ENCODE measurements at places on chromosomes 7 and 10. TPM values are rescaled to one million over a fixed set of nuclear protein-coding genes. Genes with fewer than 3 reads are reported as not detected.

- DNase-seq, result no peak
Observed at GRCh38 chr10:88555190-88555908, 27.8 kb downstream of the RNLS start.

DNA sequence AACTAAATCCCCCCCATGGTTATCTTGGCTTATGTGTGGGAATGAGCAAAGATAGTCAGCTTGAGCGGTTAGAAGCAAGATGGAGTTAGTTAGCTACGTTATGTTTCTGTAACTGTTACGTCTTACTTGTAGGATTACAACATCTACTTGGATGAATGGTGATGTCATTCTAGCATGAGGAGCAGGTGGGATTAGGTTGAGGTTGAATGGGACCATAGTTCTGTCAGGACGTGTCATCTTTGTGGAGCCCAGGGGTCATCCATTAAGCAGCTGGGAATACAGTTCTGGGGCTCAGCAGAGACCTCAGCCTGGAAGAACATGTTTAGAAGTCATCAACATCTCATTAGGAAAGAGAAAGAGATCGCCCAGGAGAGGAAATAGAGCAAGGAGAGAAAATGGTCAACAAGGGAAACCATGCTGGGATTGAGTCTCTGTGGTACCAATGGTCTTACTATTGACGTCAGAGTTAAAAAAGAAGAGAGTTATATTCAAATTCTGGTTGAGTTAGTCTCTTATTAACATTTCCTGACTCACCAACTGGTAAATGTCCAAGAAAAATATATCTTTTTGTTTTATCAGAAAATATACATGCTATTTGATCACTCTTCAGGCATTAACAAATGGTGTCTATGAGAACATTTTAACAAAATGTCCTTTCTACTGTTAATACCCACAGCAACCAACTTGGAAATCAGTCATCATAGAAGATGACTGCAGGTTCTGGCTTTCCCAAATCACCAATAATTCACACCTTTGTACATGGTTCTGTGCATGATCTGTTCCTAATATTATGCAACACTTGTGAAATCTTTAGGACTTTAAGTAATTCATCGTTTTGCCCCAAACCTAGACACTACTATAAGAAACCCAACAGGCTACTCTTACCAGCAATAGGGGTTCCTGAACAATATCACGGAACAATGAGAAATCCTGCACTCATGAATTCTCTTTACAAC, 96.9 kb downstream of the KIAA1217 start:
- DNase-seq, result no peak

- no peak for DNase-seq
Observed at GRCh38 chr7:113797420-113798010, 121.3 kb downstream of the PPP1R3A start.

DNA sequence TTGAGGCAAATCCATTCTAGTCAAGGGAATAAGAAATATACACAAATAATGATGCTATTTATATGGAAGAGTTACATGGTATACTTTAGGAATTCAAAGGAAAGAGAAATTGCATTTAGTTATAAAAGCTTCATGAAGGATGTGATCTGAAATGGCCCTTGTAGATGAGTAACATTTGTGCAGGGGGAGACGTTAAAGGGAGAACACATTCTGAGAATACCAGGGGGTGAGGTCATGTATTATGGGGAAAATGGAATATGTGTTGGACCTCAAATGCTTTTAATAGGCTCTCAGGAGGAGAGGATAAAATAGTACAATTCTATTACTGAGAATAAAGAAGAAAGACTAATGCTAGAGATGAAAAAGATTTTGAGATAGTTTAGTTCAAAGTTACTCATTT, 122.5 kb upstream of the NOBOX start:
- DNase-seq, result no peak

DNA sequence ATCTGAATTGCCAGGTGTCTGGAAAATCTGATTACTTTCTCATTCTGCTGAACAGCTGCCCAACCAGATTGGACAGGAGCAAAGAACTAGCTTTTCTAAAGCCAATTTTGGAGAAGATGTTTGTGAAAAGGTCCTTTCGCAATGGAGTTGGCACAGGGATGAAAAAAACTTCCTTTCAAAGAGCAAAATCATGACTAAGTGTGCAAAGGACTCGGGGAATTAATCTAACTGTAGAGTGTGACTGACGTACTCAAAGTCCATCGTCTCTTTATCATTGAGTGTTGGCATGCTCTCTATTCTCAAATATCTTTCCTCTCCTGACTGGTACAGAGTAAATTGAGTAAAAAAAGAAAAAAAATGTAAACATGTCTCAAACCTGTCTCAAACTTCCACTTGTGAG, 3.3 kb downstream of the NPS start:
- no peak for DNase-seq

DNA sequence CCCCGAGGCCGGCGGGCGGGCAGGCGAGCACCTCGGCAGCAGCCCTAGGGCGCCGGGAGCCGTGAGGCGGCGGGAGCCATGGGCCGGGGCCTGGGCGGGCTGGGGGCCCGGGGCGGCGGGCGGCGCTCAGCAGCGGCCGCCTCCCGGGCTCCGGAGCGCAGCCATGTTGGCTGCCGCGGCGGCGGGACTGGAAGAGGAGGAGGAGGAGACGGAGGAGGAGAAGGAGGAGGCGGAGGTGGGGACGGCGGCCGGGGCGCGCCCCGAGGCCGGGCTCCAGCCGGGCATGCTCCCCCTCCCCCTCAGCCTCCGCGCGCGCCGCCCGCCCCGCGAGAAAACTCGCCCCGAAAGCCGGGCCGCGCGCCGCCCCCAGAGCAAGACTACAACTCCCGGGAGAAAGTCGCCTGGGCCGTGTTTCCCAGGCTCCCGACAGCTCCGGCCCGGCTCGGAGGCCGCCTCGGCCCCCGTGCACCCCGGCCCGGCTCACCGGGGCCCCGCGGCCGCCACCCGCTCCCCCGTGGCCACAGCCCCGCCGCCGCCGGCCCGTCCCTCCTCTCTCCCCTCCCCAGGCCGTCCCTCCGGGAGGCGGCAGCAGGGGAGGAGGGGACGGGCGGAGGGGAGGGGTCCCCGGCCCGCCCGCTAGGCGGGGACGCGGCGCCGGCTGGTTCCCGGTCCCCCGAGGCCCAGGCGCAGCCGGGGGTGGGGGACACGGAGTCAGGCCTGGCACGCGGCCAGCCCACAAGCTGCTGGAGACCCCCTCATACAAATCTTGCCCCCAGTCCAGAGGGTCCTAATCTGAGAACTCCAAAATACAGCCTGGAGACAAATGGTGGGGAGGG, at the start of gene DLG5:
TSS of gene DLG5 (minus strand) at position 190 of the 836 bp plus-strand sequence. CDS start 235 bp downstream, outside the sequence.
- no peak for DNase-seq

DNA sequence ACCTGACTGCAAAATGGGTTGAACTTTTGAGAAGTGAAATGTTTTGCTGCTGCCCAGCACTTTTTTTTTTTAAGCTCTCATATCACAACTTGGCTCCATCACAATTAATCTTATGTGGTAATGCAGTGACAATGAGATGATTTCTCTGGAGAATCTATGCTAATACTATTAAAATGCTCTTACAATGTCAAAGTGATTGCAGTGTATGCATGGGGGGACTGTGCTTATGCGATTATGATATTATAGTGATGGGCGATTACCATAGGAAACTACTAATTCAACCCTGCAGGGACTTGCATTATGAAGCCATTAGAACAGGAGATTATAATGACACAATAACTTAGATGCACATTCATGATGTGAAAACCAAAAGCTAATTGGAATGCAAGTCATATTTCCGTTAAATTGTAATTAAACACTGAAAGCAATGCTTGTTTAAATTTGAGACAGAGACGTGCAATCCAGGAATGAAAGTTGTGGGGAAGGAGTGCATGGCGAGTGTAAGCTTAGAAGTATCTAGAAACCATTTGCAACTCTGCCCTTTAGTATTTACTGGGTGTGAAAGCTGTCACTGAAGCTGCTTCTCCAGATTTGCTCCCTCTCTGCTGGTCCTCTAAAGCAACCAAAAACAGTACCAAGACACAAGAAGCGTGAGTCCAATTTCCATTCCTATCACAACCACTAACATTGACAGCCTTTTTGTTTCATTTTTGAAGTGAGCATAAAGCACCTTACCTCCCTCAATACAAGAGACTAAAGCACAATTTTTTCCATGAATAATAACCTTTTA, 21.6 kb downstream of the PTER start:
- no peak for DNase-seq

- DNase-seq, result no peak
Observed at GRCh38 chr10:34814913-34815184, 247 bp downstream of the PARD3 start.

GRCh38 chr7:5567790-5568189, 144.2 kb upstream of the TNRC18 start:
- DNase-seq, result no peak

DNA sequence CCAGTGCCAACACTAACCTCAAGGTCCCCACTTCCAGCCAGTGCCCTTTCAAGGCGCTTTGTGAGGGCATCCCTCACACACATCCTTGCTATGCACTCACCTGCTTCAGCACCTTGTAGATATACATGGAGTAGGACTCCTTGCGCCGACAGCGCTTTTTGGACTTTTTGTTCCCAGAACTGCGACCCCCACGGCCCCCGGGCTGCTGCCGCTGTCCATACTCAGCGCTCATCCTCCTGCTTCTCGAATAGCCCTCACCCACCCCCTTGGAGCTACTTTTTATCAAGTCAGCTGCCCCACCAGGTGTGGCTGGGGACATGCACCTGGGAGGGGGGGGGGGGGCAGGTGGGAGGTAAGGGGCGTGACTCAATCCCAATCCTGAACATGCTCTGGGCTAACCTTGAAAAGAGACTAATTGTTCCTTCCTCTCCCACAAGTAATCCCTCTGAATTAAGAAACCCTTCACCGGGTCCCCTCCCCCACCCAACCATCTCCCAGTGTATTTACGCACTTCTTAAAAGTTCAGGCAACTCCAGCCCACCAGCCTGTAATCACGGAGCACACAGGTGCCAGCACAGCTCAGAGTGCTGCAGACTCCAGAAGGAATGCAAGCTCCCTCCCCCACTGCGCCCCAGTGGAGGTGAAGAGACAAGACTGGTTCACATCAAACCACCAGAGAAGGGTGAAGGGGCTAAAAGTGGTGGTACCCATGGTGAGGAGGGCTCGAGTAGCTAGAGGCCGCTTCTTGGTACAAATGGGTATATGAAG, at the start of gene H2BK1:
TSS of gene H2BK1 (minus strand) at position 402 of the 768 bp plus-strand sequence. CDS start at position 232, 170 bp downstream.
- no peak for DNase-seq

GRCh38 chr7:116162254-116162653, 48.1 kb upstream of the TES start:
- DNase-seq, result no peak

TUBB8 gene
- 1.8 TPM for polyA plus RNA-seq

UFSP1 gene
- 2.5 TPM for polyA plus RNA-seq

VKORC1L1 gene
- 2.7 TPM for polyA plus RNA-seq

All from naive B cell (primary cell).